Fibroblast of skin of left quadriceps (primary cell): ENCODE measurements at places on chromosomes 4 and X.

GRCh38 chr4:176425035-176425434 lies 105.3 kb downstream of the SPCS3 start:
- peak; percentile 49 for DNase-seq

GRCh38 chr4:25441519-25442117 lies 64.6 kb downstream of the ANAPC4 start:
- DNase-seq = peak; percentile 25

GRCh38 chr4:8829584-8829983 lies 42.1 kb downstream of the HMX1 start:
- DNase-seq = no peak

DNA sequence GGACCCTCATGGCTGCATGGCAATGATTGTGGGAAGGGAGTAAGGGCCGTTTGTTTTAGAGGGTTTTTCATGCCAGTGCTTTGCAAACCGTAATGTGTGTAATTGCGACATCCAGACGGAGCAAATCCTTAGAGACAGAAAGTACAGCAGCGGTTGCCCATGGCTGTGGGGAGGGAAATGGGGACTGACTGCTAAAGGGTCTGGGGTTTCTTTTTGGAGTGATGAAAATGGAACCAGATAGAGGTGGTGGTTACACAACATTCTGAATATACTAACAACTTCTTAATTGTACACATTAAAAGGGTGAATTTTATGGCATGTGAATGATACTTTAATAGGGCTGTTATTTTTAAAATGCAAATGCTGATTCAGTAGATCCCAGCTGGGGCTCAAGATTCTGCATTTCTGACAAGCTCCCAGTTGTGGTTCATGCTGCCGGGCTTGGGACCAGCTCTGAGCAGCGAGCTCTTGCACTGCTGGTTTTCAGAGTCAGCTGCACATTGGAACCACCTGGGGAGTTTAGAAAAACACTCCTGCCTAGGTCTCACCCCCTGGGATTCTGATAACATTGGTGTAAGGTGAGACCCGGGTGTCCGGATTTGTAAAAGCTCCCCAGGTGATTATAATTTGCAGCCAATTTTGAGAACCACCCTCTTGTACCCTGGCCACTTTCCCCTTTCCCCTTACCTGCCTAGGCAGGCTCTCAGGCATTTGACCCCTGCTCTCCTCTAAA lies 47.7 kb downstream of the PRPS1 start:
- DNase-seq = no peak

- no peak for DNase-seq
Measured at GRCh38 chrX:43655151-43656004, 721 bp upstream of the MAOA start.
